ENCODE measurements at places on chromosomes 12 and 14.

DNA sequence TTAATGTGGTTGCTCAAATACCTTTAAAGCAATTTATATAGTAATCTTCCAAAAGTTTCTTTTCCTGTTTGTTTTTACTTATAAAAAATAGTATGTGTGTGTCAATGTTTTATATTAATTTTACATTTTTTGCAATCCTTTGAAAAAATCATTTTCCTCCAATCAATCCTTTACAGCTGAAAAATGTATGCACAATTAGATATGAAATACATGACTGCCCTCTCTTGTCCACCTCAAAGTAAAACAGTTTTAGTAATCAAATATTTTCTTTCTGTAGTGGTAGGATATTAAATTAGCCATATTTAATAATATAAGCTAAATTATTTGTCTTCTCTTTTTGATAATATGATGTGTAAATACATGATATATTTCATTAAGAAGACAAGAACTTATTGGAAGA is 269.9 kb downstream of the ADAMTS20 start:
- no peaks in the 10 kb centered on the region for H3K4me1 ChIP-seq
- no peak for DNase-seq
- H3K4me3 ChIP-seq, result no peak overlapping the region
- no peaks in the 10 kb centered on the region for H3K27me3 ChIP-seq
- H3K36me3 ChIP-seq, result no peaks in the 10 kb centered on the region
- H3K27ac ChIP-seq, result no peak overlapping the region

DNA sequence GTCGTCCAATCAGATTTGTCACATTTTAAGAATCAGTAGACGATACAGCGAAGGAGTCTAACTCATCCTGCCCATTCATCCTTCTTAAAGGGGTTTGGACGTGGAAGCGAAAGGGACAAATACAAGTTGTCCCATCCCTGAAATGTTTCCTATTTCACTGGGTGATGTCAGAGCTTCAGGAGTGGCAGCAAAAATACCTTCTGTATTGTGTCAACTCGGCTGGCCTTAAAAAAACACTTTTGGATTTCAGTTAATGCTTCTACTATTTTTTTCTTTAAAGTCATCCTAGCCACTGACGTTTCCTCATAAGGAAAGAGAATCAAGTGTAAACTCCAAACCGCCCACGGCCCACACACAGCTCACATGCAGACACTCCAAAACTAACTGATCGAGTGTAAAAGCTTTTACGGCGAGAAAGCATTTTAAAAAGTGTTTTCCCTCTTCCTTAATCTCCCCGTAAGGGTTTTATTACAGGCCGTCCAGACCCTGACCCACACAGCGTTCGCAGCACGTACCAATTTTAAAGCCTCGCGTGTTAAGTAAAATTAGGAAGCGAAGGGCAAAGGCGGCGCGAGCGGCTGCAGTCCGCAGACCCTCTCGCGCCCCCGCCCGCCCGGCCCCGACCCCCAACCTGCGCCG is 593 bp downstream of the CFL2 start:
- DNase-seq, result peak; percentile 24
- H3K27ac ChIP-seq, result peak overlapping the region; percentile 65
- H3K36me3 ChIP-seq, result peaks cover 6% of the 10 kb centered on the region

DNA sequence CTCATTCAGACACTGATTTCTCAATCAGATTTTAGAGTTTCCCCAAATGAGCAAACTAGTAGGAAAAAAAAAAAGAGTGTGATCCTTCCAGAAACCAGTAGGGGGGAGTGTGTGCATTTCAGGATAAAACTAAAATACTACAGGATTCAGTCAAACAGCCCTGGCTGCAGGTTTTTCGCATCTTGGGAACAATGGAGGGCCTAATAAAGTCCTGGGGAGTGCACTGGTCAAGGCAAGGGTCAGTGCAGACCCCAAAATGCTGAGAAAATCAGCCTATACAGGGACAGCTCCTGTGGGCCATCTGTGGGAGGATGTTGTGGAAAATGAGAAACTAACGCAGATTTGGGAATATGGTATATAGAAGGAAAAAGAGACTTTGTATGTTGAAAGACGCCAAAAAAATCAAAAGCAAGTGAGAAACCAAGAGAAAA is 22.2 kb upstream of the ABCD4 start:
- H3K27ac ChIP-seq, result no peak overlapping the region
- no peak for DNase-seq
- H3K4me1 ChIP-seq, result peaks cover 12% of the 10 kb centered on the region
- no peaks in the 10 kb centered on the region for H3K27me3 ChIP-seq

DNA sequence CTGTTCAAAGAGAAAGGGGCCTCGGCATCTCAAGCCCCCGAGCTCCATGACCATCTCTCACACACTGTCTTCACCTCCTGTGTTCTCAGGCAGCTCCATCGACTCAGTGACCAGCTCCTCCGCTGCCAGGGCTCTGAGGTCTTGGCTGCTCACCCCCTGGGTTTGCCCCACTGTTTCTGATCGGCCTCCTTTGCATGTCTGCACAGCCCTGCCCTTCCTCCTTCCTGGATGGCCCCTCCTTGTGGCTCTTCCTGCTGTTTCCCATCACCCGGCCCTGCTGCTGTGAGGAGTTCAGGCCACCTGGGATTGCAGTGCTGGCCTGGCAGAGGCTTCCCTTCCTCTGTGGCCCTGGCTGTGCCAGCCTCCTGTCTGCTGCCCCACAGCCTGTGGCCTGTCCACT is 38.1 kb upstream of the PIWIL1 start:
- no peak for DNase-seq
- H3K36me3 ChIP-seq, result no peaks in the 10 kb centered on the region
- H3K4me1 ChIP-seq, result no peaks in the 10 kb centered on the region
- H3K27me3 ChIP-seq, result no peaks in the 10 kb centered on the region
- H3K4me3 ChIP-seq, result no peak overlapping the region
- no peak overlapping the region for H3K27ac ChIP-seq

- peaks cover 74% of the 10 kb centered on the region for H3K27me3 ChIP-seq
- H3K36me3 ChIP-seq, result no peaks in the 10 kb centered on the region
These were observed 7.0 kb downstream of the CISTR start for GRCh38 chr12:53744751-53745150.

- no peaks in the 10 kb centered on the region for H3K36me3 ChIP-seq
- no peaks in the 10 kb centered on the region for H3K27me3 ChIP-seq
- no peak for DNase-seq
- no peaks in the 10 kb centered on the region for H3K4me1 ChIP-seq
These were observed 1149.1 kb downstream of the VRK1 start for GRCh38 chr14:97946240-97946639.

Measured in large intestine (tissue), 12 donors.